ENCODE measurements at places on chromosomes 1 and 21.

DNA sequence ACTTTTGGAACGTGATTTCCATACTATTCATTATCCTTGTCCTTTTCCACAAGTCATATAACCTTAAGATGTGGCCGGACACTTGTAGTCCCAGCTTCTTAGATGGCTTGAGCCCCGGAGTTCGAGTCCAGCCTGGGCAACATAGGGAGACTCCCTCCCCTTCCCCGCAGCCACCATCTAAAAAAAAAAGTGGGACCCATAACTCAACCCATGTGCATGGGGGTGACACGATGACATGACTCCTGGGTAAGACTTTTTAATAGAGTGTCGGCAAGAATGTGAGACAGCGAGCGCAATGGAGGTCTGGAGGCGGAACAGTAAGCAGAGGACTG lies 25.7 kb downstream of the MIA3 start:
- no peak for DNase-seq

DNA sequence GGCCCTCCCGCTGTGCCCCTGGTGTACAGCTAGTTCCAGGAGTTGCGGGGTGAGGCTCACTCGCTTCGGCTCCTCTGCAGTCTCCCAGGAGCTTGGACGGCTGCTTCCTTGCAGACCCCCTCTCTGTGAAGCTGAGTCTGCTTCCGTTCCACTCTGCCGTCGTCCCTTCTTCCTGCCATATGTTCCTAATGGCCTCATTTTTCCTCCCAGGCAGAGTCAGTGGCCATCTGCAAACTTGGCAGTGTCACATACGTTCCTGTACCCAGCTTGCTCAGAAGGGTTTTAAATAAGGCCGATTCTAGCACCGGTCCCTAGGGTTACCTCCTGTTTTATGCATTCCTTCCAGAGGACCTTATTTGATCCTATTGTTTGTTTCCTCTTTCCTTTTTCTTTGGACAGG lies 21.3 kb downstream of the ACTL8 start:
- DNase-seq: no peak

DNA sequence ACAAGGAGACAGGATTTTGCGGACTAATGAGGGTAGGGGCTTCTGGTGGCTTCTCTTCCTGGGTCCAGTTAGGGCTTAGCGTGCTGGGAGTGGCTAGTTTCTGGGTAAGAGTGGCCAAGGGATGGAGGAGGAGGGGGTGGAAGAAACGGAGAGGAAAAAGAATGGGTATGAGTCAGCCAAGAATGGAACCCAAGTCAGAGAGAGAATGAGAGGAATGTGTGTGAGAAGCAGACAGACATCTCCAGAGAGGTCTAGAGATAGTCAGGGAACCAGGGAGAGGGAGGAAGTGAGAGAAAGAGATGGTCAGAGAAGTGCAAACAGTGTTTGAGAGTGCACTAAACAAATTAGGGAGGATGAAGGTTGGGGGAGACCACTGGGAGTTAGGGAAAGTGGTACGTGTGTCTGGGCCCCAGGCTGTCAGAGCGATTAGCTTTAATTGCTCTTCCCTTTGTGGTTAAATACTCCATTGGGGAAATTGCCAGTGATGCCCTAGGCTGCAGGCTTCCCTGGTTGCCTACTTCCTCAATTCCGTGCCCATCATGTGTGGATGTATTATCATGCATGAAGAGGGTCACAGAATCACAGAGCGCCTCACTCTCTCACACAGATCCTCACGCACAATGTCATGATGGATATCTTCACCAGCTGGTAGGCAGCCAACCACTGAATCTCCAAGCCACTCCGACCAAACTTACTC lies 1.4 kb downstream of the PEA15 start:
- DNase-seq: no peak

- no peak for DNase-seq
Measured at GRCh38 chr1:53328541-53329499, 950 bp upstream of the LRP8 start.

GRCh38 chr1:149936992-149937705 lies 470 bp upstream of the MTMR11 start:
- no peak for DNase-seq

DNA sequence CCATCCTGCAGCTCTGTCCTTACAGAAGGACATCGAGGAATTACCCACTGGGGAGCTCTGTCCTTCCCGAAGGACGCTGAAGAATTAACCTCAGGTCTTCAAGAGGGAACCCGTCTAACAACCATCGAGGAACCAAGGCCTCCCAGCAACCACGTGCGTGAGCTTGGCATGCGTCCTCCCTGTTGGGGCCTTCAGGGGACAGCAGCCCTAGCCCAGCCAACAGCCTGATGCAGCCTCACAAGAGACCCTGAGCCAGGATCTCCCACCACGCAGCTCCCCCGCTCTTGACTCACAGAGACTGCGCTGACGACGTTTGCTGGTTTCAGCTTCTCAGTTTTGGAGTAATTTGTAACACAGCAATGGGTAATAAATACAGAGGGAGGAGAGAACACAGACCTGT lies 19.6 kb upstream of the AGPAT3 start:
- no peak for DNase-seq

DNA sequence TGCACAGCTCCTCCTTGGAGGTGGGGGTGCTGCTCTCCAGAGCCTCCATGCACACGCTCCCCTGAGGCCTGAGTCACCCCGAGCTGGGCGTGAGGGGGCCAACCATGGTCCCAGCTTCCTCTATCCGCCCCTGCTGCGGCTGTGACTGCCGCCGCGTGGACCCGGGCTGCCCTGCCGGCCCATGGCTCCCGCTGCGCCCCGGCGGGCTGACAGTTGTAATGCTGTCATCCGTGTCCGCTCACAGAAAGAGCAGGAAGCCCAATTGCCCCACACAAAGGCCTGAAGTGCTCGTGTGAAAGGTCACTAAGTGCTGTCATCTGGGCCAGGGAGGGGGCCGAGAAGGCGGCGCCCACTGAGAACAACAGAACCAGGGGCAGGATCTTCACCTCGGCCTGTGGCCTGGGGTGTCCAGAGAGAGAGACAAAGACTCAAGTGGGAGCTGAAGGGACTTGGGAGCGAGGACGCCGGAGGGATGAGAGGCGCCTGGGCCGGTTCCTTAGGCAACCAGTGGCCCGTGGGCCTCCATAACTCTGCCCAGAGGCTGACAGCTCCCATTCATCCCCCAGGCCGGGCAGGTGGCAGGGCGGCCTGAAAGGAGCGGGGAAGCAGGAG lies 31.5 kb downstream of the OLIG1 start:
- DNase-seq: no peak

DNA sequence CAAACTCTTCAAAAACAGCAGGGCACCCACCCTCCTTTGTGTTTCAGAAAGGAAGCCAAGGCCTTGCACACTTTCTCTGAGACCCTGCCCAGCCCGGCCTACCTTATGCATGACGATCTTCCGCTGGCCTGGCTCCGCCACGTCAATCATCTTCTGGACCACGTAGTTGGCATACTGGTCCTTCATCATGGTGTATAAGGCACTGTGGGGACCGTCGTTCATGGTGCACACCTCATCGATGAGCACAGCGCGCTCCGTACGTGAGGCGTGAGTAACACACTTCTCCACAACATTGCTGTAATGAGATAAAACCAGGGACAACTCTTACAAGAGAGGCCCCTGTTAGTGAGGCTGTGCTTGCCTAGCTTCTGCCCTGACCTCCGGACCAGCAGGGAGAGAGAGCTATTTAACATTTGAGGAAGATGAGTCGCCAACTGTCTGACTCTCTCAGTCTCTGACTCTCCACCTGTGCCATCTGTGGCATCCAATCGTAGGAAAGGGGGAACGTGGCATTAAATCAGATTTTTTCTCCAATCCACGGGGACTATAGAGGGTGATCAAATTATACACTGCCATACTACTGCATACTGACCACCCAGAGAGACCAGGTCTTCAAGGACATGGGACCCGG lies 28.1 kb upstream of the SDC3 start:
- no peak for DNase-seq

Data from osteocyte (in vitro differentiated cells).